ENCODE measurements at places on chromosomes 4 and X.

- DNase-seq = no peak
Observed at GRCh38 chrX:68261060-68261672, 172.1 kb downstream of the OPHN1 start.

GRCh38 chr4:26094911-26095310 is 180.9 kb downstream of the SMIM20 start:
- DNase-seq = no peak

- no peak for DNase-seq
Observed at GRCh38 chr4:176464748-176465147, 145.0 kb downstream of the SPCS3 start.

GRCh38 chrX:103774070-103774642 is 2.5 kb upstream of the PLP1 start:
- DNase-seq = no peak

GRCh38 chrX:5632061-5632614 is 596.5 kb downstream of the NLGN4X start:
- DNase-seq = no peak

DNA sequence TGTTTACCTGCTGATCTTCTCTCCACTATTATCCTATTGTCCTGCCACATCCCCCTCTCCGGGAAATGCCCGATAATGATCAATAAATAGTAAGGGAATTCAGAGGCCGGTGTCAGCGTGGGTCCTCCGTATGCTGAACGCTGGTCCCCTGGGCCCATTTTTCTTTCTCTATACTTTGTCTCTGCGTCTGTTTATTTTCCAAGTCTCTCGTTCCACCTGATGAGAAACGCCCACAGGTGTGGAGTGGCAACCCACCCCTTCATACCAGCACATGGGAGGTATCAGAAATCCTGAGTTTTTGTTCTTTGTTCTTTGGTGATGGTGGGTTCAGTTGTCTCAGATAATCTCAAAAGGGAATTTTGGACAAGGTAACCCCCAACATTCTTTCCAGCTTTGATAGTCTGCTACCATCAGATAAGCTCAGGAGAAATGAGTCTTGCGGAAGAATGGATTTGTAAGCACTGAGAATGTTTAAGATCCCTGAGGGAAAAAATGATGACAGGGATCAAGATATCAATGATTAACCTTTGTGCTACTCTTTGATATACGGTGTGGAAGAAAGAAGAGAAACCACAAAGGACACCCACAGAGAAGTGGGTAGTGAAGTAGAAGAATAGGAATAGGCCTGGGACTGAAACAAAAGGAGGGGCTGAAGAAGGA is 117.9 kb downstream of the CEP44 start:
- DNase-seq = no peak

DNA sequence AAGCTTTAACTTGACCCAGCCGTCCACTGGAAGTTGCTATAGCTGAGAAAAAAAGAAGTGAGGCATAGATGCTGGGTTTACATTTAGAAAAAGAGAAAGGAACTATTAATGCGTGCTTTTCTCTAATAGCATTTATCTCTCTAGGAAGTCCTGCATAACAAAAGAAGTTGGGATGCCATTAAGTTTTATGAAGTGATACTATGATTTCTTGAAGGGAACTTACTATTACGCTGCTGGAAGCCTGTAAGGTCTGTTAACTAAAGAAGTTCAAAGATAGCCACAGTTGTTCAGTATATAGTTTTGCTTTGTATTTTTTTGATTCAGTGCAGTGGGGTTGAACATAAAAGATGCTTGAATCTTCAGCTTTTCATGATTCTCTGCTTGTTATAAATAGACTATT is 203.4 kb downstream of the CCSER1 start:
- no peak for DNase-seq

DNA sequence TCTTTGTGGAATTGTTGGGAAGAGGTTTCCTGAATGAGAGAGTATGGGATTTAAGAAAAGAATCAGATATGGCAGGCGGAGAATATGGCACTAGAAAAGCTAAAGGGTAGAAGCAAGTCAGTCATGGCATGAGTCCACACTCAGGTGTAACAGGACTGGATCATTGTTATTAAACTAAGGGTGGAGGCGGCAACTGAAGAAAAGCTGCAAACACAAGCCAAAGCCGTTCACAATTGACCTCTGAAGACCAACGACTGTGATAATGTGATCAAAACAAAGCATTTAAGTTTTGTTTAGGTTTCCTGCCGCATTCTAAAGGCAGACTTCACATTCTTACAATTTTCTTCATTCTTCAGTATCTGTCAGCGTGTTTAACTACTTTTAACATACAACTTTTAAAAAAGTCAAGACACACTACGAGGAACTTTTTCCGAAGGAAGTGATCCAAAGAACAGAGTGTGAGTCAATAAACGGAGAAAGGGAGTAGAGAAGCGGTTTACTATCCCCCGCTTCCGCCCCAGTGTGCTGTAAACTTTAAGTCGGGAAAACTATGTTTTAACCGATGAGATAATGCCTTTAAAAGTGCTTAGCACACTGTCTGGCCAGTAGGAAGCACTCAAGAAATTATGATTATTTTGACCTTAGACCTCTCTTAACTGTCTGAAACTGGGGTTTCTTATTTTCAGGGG is 909 bp upstream of the SLAIN2 start:
- no peak for DNase-seq

DNA sequence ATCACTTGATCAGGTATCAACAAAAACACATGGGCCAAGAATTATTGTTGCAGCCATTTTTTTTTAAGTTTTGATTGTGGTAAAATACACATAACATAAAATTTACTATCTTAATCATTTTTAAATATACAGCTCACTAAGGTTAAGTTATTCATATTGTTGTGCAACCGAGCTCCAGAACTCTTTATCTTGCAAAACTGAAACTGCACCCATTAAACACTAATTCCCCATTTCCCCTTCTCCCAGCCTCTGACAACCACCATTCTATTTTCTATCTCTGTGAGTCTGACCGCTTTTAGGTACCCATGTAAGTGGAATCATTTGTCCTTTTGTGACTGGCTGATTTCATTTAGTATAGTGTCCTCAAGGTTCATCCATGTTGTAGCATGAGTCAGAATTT is 126.2 kb upstream of the NDP start:
- DNase-seq = no peak

GRCh38 chr4:56055027-56055977 is 106.6 kb downstream of the CEP135 start:
- DNase-seq = no peak

DNA sequence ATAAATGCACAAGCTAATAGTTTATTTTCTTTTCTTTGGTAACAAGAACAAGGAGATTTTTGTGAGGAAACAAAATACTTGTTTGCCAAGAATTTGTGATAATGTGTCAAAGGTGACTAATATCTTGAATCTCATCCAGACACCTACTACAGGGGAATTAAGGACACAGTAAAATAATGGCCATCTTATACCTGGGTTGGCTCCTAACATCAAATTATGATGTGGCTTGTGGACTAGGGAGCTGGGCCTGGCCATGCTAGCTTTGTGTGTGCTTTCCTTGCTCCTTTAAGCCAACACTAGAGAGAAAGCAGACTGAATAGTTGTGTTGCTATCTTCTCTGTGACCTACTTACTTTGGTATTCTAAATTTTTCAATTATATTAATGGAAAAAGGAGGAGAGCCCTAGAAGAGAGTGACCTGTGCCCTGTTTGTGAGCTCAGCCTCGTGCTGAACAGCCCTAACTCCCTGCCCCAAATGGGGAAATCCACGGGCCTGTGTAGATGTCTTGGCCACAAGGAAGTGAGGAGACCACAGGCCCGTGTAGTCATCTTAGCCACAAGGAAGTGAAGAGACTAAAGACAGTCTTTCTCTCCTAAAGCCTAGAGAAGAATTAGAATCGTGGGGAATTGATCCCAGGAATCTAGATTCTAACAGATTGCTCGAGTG is 23.3 kb downstream of the ARHGAP24 start:
- no peak for DNase-seq

- no peak for DNase-seq
Observed at GRCh38 chr4:71907071-71907470, 123.2 kb upstream of the GC start.

GRCh38 chrX:21528076-21528475 is 130.1 kb downstream of the KLHL34 start:
- DNase-seq = no peak

GRCh38 chrX:134373736-134374135 is 86.2 kb upstream of the HPRT1 start:
- no peak for DNase-seq

GRCh38 chrX:53288189-53288588 is 6.8 kb upstream of the IQSEC2 start:
- DNase-seq = no peak

DNA sequence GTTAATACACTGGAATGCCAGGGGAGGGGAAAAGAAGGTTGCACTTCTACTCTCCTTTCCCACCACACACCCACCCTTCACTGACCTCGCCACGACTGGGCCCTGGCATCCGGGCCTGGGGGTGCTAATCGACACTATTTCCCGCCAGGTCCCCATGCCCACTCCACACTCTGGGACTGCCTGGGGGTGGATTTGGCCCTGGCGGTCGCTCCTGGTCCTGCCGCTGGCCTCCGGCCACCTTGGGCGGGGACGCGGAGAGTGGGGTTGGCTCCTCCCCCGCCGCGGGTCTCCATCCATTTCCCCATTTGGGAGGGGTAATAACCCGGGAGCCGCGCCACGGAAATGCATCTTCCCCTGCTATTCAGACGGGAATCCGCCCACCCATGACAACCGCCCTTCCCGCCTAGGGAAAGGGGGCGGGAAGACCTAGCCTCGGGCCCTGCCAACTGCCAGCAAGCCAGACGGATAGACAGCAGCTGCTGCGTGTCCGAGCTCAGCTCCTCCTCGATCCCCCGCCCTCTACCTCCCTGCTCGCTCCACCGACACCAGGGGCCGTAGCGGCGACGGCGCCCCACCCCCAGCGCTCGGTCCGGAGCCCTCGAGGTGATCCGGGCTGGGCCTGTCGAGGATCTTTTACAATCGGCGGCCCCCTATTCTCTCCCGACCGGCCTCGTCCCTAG is 78.1 kb downstream of the RLIM start:
- DNase-seq = peak; percentile 1

DNA sequence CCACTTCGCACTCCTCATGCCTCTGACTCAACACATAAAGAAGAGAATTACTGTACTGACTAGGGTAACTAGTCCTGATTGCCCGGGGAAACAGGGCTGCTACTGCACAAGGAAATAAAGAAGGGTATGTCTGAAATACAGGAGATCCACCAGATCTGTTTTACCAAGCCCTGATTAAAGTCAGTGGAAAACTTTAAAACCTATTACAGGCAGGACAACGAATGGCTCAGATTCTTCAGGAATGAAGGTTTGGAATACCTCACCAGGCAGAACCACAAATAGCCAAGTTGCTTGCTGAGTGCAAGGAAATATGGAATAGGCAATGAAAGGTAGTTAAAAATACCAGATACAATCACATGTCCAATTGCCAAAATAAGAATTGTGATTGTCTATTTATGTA is 17.3 kb downstream of the LAMTOR3 start:
- no peak for DNase-seq

- no peak for DNase-seq
Observed at GRCh38 chrX:42616981-42617380, 161.0 kb downstream of the PPP1R2C start.

- DNase-seq = no peak
Observed at GRCh38 chrX:150615356-150615755, 46.9 kb downstream of the MTM1 start.

DNA sequence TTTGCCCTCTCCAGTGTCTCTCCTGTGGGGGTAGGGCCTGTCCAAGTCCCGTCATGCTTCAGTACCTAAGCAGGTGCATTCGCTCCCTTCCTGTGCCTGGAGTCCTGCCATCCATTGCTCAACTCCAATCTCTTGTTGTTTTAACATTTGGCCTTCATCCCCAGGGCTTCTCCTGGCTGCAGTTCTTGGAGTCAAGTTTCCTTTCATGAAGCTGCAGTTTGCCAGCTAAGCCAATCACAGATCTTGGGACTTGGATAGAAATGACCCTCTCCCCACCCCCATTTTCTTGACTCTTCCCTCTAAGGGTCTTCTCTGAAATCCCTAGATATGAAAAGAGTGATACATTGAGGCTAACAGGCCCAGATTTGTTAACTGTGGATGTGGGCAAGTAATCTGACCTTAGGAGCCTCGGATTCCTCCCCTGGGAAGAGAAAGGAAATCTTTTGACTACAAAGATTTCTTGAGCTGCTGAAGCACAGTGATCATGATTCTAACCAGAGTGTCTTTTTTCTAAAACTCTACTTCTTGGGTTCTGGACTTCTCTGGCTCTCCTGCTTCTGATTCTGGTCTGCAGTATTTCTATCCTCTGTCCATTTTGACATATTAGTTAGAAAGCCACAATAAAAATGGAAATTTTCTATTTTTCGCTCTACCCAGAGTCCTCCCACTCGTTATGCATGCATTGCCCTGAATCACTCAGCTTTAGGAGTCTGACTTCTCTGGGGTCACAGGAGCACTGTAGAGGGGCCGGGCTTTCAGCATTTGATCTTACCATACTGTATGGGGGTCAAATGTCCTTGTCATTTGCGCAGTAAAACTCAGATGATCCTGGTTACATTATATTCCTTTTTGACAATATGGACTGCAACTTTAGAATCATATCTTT is 61.0 kb downstream of the CHRNA9 start:
- DNase-seq = no peak

- DNase-seq = no peak
Observed at GRCh38 chrX:30935985-30936384, 46.9 kb upstream of the TAB3 start.

DNA sequence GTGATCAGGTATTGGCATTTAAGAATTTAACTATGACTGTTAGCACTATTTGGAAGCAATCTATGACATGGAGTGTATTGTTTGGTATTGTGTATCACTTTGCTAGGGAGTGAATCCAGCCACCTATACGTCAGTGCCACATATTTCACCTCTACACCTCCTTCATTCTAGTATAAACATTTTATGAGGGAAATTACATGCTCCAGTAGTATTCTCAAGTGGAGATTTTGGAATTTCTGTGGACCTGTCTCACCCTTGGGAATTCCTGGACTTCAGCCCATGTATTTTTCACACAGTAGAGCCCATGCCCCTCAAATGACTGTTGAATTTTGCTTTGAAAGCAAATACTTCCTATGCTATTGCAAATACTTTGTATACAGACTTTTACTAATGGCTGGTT is 11.3 kb downstream of the BST1 start:
- DNase-seq = no peak

DNA sequence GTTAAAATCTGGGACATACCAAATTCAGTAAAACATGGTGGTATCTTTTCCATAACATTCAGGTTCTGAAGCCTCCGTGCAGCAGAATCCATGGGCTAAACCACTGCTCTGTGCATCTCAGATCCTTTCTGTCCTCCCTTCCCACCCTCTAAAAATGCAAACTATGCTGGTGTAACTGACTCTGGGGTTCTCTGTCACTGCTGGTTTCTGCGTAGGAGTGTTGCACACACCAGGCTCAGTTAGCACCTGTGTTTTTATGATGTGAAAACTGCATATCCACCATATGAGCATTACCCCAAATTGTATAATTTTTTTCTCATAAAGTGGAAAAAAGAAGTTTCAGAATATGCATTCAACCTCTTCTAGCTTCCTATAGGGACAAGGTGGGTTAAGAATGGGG is 22.4 kb upstream of the IL21 start:
- DNase-seq = no peak

DNA sequence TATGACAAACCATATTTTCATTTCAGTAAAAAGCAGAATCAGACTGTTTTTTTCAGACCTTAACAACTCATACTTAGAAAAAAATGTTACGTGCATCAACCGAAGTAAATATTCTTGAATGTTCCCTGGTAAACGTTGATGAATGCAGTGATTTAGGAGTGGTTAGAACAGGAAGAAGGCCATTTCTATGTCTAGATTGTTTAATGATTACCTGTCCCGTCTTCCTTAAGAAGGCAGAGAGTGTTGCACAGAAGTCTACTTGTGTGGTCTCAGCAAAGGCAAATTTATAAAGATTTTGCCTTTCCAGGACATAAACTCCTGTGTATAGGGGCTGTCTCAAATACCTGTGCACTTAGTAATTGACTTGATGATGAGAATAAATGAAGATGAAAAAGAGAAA is 134.5 kb downstream of the MGST2 start:
- no peak for DNase-seq

Data from activated naive CD4-positive, alpha-beta T cell (primary cell).